ENCODE measurements at places on chromosomes 7 and 10. TPM values are rescaled to one million over a fixed set of nuclear protein-coding genes. Genes with fewer than 3 reads are reported as not detected.

Gene MOGAT3
- total RNA-seq = not detected

Gene TTYH3
- 114 TPM for total RNA-seq

Gene EBLN1
- not detected for total RNA-seq

Gene OR2A12
- total RNA-seq = not detected

Gene DPCD
- 44.2 TPM for total RNA-seq

Gene PLPP4
- total RNA-seq = 49.6 TPM

Gene CYP2C8
- not detected for total RNA-seq

Gene PKD2L1
- not detected for total RNA-seq

Gene TBC1D12
- total RNA-seq = 12.4 TPM

Gene MTURN
- 10.1 TPM for total RNA-seq

Gene GIMAP2
- under 0.01 TPM for total RNA-seq

Gene SAP25
- total RNA-seq = not detected

Gene CD36
- 1.2 TPM for total RNA-seq

Gene SPDYE2B
- total RNA-seq = not detected

Gene IFIT2
- total RNA-seq = 1.9 TPM

Gene PNLIPRP3
- not detected for total RNA-seq
